ENCODE measurements at places on chromosomes 13 and 19.
A peak's percentile ranks its signal among the peaks of the same experiment; 100 is the strongest.

DNA sequence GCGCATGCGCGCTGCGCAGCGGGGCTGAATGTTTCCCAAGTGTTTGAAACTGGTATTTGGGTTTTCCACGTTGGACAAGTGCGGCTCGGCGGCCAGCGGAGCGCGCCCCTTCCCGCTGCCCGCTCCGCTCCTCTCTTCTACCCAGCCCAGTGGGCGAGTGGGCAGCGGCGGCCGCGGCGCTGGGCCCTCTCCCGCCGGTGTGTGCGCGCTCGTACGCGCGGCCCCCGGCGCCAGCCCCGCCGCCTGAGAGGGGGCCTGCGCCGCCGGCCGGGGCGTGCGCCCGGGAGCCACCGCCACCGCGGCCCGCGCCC, at the start of gene ING1:
Gene ING1 (plus strand): TSS at position 59 of the 311 bp plus-strand sequence. CDS start 450 bp downstream, outside the sequence.
- no peak for DNase-seq

DNA sequence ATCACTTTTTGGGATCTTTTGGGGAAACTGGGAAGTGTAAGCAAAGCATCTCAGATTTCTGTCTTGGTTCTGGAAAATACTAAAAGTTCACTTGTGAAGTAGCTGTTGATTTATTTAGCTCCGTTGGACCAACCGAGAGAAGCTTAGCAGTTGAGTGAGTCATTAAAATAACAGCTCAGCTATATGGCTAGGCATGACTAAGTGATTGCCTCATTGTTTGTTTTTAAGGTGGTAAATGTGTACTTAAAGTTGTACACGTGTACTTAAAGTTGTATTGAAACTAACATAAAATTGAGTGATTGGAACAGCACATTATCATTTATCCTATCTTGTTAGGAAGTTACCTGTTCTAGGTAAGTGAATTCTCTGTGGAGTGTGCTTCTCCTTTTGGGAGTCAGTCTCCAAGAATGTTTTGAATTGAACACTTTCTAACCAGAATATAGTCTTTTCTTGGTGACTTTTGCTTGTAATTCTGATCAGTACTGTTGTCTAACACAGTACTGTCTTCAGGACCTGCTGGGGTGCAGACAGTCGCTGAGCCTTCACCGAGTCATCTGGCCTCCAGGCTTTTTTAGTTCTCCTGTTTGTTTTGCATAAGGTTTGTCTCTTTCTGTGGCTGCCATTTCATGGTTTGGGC, 2.9 kb upstream of the DCUN1D2 start:
- DNase-seq, result peak; percentile 92

GRCh38 chr19:7858109-7858770, 15.9 kb downstream of the PRR36 start:
- DNase-seq, result no peak

DNA sequence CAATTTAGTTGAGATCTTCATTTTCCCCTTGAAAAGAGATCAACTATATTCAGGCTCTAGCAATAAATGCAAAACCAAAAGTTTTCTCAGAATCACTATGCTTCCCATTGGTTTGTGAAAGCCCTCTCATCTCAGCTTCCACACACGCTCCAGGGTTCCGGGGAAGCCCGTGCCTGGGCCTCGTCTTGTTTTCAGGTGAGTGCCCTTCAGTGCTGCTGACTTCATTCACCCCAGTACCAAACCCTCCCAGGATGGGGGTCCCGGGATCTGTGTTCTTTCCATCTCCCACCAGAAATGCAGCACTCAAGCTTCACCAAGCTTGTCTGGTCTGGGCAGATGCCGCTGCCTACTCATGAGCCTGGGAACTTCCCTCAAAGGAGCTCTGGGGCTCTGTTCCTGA, 97.7 kb downstream of the TEX29 start:
- DNase-seq, result no peak

DNA sequence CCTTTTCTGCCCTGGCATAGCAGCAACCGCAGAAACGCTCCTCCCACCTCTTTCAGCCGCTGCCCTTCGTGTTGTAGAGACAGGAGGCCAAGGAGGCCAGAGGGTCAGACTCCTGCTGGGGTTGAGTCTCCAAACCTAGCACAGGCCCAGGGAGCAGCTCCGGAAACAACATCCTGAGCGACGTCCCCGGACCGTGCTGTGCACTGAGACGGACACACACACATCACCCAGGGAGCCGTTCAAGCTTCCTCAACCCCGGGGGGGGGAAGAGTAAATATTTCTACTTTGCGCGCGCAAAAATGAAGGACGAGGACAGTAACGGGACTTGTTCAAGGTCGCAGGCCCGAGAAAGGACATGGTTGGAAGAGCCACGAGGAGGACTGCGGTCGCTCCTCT, 657 bp downstream of the ZNF550 start:
- no peak for DNase-seq

- no peak for DNase-seq
Observed at GRCh38 chr13:30895773-30896172, 10.3 kb upstream of the MEDAG start.

DNA sequence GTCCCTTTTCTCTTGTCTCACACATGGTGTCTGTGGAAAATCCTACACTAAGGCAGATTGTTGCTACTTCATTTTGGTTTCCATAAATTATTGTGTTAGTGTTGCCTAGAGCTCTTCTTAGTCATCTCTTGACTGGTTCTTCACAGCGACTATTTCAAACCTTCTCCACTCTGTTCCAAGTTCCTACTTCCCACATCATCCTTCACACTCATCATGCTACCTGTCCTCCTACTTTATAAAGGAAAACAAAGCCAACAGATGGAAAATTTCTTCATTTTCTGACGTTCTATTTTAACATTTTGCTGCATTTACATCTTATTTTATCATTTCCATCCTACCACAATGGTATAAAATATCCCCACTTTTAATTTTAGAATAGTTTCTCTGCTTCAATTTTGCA, 614.1 kb downstream of the LMO7 start:
- DNase-seq, result no peak

GRCh38 chr19:29014857-29015436, 198.0 kb downstream of the UQCRFS1 start:
- DNase-seq, result no peak

GRCh38 chr13:101289764-101290163, 126.5 kb downstream of the NALCN start:
- DNase-seq, result no peak

GRCh38 chr19:22427960-22428913, 6.1 kb upstream of the ZNF98 start:
- DNase-seq, result no peak

- DNase-seq, result no peak
Observed at GRCh38 chr13:103187721-103188156, 121.5 kb upstream of the SLC10A2 start.

DNA sequence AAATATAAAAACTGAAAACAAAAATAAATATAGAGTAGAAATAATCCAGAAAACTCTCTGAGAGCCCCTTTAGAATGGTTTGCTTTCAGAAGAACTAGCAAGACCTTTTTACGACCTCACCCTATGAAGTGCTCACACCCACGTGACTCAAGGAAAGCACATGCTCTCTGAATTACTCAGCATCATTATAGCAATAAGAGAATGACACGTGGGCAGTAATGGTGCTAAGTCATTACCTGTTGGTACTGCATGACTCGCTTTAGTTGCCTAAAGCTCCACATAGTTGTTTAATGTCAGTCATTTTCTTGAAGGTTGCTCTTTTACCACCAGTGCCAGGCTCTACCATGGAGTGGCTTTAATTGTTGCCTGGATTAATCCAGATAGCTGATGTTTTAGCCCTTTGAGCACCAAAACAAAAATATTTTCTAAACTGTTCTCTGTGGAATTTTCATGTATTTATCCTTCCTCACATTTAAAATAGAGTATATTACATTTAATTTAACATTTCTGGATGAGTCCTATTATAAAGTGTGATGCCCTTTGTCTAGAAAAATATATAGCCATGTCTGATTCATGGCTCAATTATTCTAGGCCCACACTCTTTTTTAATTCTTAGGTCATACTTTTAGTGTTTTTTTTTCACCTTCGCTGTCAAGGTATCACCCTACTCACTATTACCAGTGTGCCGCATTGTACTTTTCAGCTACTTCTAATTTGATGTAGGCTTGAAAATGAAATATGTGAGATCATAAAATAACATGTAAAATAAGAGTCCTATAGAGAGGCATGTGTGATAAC, 56.8 kb downstream of the THSD1 start:
- DNase-seq, result no peak

DNA sequence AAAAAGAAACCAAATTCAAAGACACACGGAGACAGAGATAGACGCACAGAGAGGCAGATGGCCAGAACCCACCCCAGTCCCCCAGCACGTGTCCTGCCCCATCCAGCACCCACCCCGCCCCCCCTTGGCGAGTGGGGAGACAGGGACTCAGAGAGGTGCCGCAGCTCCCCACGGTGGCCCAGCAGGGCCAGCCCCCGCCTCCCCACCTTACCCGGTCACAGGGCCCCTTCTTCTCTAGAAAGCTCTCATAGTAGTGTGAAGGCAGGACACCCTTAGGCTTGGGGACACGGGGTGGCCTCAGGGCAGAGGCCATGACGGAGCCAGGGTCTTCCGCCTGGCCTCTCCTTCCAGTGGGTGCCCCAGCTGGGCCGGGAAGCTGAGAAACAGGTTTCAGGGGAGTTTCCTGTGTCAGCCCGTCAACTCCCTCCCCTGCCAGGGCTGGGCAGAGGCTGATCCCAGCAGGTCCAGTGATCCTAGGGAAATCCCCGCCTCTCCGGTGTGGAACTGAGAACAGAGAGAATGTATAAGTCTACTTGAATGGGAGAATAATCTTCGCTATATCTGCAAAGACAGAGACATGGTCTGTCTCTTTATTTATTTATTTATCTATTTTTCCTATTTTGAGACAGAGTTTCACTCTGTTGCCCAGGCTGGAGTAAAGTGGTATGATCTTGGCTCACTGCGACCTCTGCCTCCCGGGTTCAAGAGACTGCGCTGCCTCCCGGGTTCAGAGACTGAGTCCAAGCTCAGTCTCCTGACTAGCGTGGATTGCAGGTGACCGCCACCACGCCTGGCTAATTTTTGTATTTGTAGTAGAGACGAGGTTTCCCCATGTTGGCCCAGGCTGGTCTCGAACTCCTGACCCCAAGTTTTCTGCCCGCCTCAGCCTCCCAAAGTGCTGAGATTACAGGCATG, at the start of gene STAP2:
Gene STAP2 (minus strand): TSS at position 387 of the 915 bp plus-strand sequence. CDS start 74 bp downstream, at position 313.
- DNase-seq, result no peak

- DNase-seq, result no peak
Observed at GRCh38 chr19:29855741-29856500, 44.1 kb downstream of the CCNE1 start.

DNA sequence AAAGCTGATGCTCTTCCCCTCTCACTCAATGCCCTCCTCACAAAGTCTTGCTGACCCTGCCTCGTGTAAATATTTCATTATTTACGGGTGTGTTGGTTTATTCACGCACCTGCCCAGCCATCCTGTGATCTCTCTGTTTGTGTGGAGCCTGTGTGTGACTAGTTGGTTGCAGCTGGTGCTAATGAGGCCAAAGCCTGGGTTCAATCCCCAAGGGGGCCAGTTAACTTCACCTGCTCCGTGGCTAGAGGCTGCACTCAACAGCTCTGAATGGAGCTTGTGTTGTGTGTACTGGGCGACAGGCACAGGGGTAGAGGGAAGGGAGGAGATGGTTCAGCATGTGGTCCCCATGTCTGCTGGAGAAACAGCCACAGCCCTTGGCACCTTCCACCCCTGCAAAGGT, 109.5 kb downstream of the DNAJC15 start:
- DNase-seq, result no peak

DNA sequence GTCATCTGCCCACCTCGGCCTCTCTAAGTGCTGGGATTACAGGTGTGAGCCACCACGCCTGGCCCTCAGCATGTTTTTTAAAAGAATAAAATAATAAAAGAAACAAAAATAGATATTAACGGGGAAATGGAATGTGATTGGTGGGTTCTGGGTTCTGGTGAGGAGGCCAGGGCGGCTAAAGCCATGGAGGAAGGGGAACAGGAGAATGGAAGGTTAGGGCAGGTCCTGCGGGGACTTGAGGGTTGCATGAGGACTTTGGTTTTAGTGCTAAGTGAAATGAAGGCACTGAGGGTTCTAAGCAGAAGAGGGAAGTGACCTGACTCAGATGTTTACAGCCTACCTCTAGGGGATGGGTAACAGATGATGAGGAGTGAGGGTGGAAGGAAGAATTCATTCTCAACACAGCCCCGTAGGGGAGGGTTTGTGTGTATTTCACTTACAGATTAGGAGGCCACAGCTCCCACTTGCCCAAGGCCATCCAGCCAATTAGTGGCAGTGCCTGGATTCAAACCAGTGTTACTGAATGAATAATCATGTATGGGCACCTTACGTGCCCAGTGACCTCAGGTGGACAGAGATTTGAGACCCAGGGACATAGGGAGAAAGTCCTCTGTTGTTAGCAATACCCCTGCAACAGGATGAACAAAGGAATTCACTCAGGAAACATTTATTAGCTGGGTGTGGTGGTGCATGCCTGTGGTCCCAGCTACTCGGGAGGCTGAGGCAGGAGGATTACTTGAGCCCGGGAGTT, 6.7 kb upstream of the MRPL4 start:
- DNase-seq, result no peak

GRCh38 chr19:43561139-43561970, 14.0 kb downstream of the XRCC1 start:
- DNase-seq, result no peak

DNA sequence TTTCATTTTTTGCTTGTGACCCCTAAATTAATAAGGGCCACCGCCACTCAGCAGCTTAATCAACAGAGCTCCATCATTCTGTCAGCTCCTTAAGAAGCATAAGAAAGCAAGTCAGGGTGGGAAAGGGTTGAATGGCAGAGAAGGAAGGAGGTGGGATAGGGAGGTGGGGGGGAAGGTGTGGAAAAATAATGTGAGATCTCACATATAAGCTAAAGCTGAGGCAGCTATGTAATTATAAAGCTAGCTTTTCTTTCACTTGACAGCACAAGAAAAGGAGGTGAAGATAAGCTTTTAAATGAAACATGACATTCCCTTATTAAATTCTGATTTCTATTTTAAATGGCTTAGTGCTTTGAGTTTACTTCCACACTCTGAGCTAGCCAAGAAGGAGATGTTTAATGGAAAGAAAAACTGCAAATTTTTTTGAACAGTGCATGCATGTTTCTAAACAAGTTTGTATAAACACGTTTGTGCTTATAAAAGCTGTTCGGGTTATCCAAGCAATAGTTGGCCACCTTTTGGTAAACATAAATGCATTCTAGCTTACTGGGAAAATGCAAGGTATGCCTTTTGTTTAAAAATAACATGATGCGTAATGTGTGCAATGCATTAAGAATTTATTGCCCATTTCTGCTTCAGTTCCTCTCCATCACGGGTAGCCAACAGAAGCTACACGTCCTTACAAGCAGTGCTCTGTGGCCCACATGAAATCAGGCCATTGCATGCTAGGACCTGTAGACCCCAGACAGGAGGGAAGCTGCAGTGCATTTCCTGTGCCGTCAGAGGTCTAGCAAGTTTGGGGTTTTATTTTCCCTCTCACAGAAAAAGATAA, 96.2 kb downstream of the LHFPL6 start:
- DNase-seq, result no peak

DNA sequence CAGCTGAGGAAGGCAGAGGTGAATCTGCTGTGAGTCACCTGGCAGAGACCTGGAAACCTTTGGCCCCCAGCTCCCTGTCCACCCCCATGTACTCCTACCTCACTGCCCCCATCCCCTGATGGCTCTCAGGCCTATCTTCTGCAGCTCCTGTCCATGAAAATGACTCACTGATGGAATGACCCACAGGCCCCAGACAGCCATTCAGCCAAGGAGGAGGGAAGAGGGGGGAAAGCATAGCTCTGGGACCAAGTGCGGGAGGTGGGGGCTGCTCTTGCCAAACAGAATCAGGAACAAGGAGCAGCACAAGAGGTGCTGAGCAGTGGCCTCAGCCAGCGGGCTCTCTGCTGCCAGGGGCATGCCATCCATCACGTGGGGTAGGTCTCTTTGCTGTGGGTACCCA, 111.4 kb upstream of the C1QTNF9B start:
- DNase-seq, result no peak

All from CD14-positive monocyte (primary cell).